ENCODE measurements at places on chromosomes 6 and 20. TPM values are rescaled to one million over a fixed set of nuclear protein-coding genes. Genes with fewer than 3 reads are reported as not detected.
A peak's percentile ranks its signal among the peaks of the same experiment; 100 is the strongest.

Gene RAB44
- 0.26 TPM for polyA plus RNA-seq

GRCh38 chr6:89555031-89555430, 83.5 kb downstream of the LYRM2 start:
- no peak overlapping the region for H3K27ac ChIP-seq
- H3K4me1 ChIP-seq, result no peaks in the 10 kb centered on the region
- H3K4me3 ChIP-seq, result no peak overlapping the region
- no peaks in the 10 kb centered on the region for H3K36me3 ChIP-seq

- peaks cover 7% of the 10 kb centered on the region for H3K27me3 ChIP-seq
- no peaks in the 10 kb centered on the region for H3K36me3 ChIP-seq
- no peak overlapping the region for H3K27ac ChIP-seq
- no peaks in the 10 kb centered on the region for H3K4me1 ChIP-seq
Measured at GRCh38 chr6:168336967-168337366, 17.4 kb upstream of the DACT2 start.

DNA sequence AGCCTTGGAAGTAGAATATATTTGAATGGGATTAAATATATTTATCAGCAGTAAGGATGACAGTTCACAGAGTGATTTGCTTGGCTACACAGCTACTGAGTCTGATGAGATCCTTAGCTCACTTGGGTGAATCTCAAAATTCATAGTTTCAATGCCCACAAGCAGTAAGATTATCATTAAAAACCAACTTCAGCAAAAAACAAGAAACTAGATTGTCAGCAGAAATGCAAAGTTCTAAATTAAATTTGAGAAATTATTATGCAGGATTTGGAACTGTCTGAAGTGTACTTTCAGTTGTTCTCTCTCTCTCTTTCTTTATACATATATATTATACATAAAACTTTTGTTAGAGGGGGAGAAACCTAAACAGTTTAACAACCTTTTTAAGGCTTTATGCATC, 288.8 kb upstream of the SASH1 start:
- no peaks in the 10 kb centered on the region for H3K36me3 ChIP-seq
- no peak for DNase-seq
- no peaks in the 10 kb centered on the region for H3K27me3 ChIP-seq
- H3K27ac ChIP-seq, result no peak overlapping the region

- H3K36me3 ChIP-seq, result no peaks in the 10 kb centered on the region
- DNase-seq, result no peak
- no peak overlapping the region for H3K27ac ChIP-seq
- peaks cover 10% of the 10 kb centered on the region for H3K4me1 ChIP-seq
- H3K4me3 ChIP-seq, result no peak overlapping the region
Measured at GRCh38 chr6:148852688-148853087, 105.9 kb downstream of the UST start.

DNA sequence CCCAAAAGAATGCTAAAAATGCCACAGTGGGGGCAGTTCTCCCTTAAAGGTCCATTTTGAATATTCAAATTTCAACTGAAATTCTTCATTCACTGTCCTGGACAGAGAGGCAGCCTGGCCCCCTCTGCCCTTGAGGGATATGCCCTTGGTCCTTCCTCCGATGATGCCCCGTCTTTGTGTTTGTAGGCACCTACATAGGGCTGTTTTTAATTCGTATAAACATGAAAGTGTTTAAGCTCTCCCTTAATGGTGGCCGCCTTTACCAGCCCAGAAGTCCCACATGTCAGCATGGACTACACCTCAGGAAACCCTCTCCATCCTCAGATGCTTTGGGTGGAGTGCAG, 70.2 kb downstream of the SSR1 start:
- no peaks in the 10 kb centered on the region for H3K27me3 ChIP-seq
- H3K27ac ChIP-seq, result peak overlapping the region; percentile 58
- H3K4me1 ChIP-seq, result peaks cover 27% of the 10 kb centered on the region
- peaks cover 31% of the 10 kb centered on the region for H3K36me3 ChIP-seq

- H3K4me3 ChIP-seq, result no peak overlapping the region
- no peaks in the 10 kb centered on the region for H3K4me1 ChIP-seq
- no peaks in the 10 kb centered on the region for H3K27me3 ChIP-seq
- no peaks in the 10 kb centered on the region for H3K36me3 ChIP-seq
- no peak overlapping the region for H3K27ac ChIP-seq
Measured at GRCh38 chr20:54344832-54345231, 130.6 kb upstream of the DOK5 start.

GRCh38 chr6:170188571-170189001, 102.3 kb downstream of the DLL1 start:
- DNase-seq, result peak; percentile 68
- no peaks in the 10 kb centered on the region for H3K4me1 ChIP-seq
- no peaks in the 10 kb centered on the region for H3K36me3 ChIP-seq
- H3K27ac ChIP-seq, result no peak overlapping the region
- H3K27me3 ChIP-seq, result peaks cover 7% of the 10 kb centered on the region
- H3K4me3 ChIP-seq, result no peak overlapping the region

Gene ASIP
- 0.63 TPM for polyA plus RNA-seq

DNA sequence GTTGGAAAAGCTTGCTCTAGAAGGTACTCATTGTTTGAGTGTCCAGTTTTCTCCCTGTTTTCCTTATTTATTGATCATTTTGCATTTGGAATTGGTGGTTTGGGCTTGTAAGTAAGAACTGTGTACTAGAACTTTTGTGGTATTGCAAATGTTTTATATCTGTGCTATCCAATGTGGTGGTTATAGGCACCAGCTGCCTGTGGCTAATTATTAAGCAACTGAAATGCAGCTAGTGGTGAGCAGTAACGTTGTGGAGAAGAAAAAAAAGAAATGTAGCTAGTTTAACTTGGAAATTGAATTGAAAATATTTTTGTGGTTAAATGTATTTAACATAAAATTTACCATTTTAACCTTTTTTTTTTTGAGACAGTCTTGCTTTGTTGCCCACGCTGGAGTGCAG, 50.7 kb upstream of the MAPK13 start:
- no peak overlapping the region for H3K4me3 ChIP-seq
- H3K27me3 ChIP-seq, result no peaks in the 10 kb centered on the region
- H3K4me1 ChIP-seq, result peaks cover 11% of the 10 kb centered on the region
- DNase-seq, result no peak
- no peak overlapping the region for H3K27ac ChIP-seq

Gene PRKN
- 0.28 TPM for polyA plus RNA-seq

Gene MOCS3
- 3.2 TPM for polyA plus RNA-seq

- no peak for DNase-seq
- H3K4me3 ChIP-seq, result no peak overlapping the region
- no peaks in the 10 kb centered on the region for H3K27me3 ChIP-seq
Measured at GRCh38 chr6:105526225-105526872, 123.5 kb upstream of the PREP start.

GRCh38 chr6:67680297-67680932, 954.7 kb upstream of the ADGRB3 start:
- H3K36me3 ChIP-seq, result no peaks in the 10 kb centered on the region
- no peaks in the 10 kb centered on the region for H3K4me1 ChIP-seq
- no peaks in the 10 kb centered on the region for H3K27me3 ChIP-seq
- no peak for DNase-seq
- H3K27ac ChIP-seq, result no peak overlapping the region

DNA sequence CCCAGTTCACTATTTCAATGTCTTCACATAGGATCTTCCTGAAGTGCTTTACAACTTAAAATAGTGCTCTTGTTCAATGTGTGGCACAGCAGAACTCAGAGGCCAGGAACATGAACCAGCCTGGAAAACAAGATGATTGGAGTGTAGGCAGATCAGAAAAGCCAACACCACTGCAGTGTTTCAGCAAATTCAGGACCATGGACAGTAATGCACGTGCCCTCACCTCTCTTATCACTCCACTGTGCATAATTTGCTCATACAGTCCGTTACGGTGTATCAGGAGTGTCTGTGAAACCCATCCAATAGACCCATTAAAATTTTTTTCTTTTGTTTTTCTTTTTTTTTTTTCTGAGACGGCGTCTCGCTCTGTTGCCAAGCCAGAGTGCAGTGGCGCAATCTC, 27.6 kb upstream of the HACE1 start:
- no peak overlapping the region for H3K4me3 ChIP-seq
- DNase-seq, result no peak
- H3K4me1 ChIP-seq, result no peaks in the 10 kb centered on the region
- H3K36me3 ChIP-seq, result no peaks in the 10 kb centered on the region
- H3K27me3 ChIP-seq, result no peaks in the 10 kb centered on the region
